ENCODE measurements at places on chromosomes 6 and 20.

GRCh38 chr6:107646776-107647438 is 157.0 kb downstream of the SOBP start:
- DNase-seq = no peak

GRCh38 chr20:64160118-64160517 is 4.1 kb upstream of the MYT1 start:
- no peak for DNase-seq

- no peak for DNase-seq
Observed at GRCh38 chr6:41586252-41587007, 40.2 kb downstream of the FOXP4 start.

DNA sequence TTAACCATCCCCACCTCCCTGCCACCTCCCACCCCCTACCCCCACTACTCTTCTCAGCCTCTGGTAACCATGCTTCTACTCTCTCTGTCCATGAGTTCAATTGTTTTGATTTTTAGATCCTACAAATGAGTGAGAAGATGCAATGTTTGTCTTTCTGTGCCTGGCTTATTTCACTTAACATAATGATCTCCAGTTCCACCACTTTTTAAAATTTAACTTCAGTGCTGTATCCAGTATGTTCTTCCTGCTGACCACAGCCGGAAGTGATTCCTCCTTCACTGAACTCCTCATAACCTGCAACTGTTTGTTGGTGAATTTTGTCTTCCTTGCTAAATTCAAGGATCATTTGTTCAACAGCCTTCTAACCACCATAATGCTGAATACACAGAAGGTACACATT is 3.9 kb downstream of the MAP7 start:
- DNase-seq = no peak

- no peak for DNase-seq
Observed at GRCh38 chr20:49742948-49743347, 29.3 kb upstream of the B4GALT5 start.

Measured in stimulated activated CD4-positive, alpha-beta T cell treated with anti-CD3 and anti-CD28 coated beads, Interleukin-15, amount 100 ng/mL, for 24 hours (primary cell).